D721Med (cell line): ENCODE measurements at places on chromosomes 2 and 18.

DNA sequence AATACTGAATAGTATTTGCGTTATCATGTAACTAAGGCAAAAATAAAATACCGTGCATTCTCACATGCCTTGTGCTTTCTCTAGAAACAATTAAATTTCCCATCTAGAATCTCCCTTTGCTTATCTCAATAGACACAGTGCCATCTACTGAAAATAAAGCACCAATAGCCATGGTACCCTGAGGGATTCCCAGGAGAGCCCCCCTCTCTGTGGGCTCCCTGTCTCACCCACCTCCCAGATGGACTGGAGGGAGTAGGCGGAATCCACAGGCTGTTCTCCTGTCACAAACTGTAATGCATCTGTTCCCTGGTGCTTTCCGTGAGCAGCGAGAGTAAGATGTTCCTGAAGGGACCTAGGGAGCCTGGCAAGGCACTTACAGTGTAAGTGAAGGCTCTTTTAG lies 112.4 kb upstream of the UPP2 start:
- no peak for DNase-seq

DNA sequence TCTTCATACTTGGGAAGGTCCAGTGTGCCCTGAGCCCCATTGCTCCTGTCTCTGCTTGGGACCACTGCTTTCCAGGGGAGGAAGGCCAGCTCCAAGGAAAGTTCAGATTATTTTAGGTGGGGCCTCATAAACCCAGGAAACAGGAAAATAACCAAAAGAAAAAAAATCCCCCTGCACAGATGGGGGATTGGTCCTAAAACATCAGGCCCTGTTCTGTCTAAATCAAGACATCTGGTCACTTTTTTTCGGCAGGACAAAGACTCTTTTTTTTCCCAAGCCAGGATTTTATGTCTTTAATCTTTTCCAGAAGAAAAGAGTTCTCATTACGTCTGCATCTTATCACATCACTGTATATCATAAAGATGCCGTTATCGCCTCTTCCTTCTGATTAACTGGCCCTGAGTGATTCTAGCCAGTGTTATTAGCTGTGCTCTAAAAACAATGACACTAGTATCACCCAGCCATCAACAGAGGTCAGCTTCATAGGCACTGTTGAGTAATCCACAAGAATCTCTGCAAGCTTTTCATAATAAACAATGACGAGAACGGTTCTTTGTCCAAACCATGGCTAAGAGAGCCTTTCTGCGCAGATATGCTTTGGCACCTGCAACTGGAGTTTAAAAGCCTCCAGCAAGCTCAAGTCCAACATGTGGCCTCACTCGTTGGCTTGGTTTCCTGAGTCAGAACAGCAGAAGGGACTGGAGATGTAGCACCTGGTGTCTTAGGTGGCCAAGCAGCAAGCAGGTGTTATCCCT lies 138.2 kb downstream of the VAPA start:
- no peak for DNase-seq

DNA sequence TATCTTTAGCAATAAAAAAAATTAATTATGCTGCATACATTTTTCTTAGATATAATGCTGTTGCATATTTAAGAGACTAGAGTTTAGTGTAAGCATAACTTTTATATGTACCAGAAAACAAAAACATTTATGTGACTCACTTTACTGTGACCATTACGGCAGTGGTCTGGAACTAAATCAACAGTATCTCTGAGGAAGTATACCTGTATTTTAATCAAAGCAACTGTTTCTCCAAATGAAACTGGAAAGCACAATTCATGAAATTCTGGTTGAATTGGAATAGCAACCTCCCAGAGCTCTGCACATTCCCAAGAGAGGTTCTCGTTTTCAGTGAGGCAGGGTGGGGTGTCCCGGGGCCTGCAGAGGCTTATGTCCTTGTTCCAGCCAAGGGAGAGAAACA lies 112.2 kb upstream of the TACR1 start:
- no peak for DNase-seq

DNA sequence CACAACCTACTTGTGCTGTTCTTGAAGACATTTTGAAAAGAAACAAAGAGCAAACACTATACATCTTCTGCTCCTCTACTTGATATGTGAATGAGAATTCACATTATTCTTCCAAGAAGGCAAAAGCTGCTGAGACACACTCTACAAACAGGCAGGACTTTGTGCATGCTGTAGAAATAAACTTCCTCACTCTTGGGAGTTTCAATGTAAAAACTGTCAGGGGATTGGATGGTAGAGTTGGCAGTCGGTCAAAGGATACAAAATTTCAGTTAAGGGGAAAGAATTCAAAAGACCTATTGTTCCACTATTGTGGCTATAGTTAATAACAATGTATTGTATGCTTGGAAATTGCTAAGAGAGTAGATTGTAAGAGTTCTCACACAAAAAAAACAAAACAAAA lies 196.3 kb downstream of the MC4R start:
- no peak for DNase-seq

- no peak for DNase-seq
These were observed 48.1 kb upstream of the CTIF start for GRCh38 chr18:48490641-48491293.

DNA sequence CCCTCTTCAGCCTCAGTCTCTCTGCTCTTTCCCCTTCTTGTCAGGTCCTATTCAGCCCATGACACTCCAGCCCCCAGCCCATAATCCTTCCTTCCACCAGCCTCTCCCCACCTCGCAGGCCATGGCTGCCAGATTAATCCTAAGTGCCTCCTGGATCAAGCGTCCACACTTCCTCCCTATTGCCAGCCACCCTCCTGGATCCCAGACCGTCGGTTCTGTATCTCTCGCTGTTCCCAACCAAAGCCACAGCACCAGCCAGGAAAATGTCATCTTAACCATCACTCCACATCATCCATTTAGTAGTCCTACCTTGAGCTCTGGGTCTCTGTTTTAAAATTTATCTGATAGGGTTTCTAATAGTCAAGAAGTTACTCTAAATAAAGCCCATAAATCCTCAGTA lies 49.5 kb downstream of the NDUFA10 start:
- no peak for DNase-seq

DNA sequence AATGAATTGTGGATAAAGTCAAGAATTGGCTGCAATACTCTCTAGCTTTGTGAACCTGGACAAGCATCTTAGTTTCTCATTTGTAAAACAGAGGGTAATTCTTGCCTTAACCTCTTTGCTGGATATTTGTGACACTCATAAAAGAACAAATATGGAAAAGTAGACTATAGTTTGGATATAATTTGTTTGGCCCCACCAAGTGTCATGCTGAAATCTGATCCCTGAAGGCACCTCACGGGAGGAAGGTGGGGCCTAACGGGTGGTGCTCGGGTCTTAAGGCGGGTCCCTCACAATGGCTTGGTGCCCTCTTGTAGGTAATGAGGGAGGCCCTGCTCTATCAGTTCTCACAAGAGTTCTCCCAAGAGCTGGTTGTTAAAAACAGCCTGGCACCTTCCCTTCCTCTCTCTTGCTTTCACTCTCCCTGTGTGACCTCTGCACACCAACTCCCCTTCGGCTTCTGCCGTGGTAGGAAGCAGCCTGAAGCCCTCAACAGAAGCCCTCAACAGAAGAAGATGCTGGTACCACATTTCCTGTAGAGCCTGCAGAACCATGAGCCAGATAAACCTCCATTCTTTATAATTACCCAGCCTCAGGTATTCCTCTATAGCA lies 37.4 kb downstream of the ARL4C start:
- no peak for DNase-seq

DNA sequence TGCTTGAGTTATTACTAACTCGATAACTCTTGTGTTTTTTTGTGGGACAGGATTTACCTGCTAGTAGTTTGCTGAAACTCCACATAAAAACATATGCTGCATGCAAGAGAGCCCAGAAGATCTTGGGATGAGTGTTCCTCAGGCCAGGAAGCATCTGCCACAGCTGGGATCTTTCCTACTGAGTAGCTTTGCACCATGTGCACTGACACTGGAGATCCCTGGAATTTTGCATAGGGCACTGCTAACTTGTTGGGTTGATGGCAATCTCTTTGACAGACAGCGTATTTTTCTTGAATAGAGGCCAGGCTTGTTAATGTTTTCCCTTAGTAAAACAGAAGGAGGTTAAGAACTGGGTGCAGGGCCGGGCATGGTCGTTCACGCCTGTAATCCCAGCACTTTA lies 808 bp upstream of the SERPINB11 start:
- no peak for DNase-seq

GRCh38 chr18:66119347-66119746 lies 368.5 kb downstream of the CDH7 start:
- no peak for DNase-seq

DNA sequence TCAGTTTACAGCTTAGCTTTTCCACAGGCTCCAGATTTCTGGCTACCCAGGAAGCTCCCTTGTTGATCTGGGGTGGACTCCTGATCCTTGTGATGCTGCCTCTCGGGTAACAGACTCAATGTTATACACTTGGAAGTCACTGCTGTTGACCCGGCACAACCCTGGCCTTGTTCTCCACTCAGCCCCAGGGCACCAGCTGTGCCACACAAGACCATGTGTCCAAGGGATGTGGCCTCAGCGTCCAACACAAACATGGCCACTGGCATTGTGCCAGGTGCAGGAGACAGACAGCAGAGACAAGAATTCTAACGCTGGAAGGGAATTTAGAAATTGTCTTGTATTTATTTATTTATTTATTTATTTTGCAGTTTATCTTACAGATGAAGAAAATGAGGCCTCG lies 39.0 kb upstream of the PPP4R1 start:
- DNase-seq = no peak

GRCh38 chr2:191691016-191691735 lies 13.2 kb downstream of the NABP1 start:
- no peak for DNase-seq

DNA sequence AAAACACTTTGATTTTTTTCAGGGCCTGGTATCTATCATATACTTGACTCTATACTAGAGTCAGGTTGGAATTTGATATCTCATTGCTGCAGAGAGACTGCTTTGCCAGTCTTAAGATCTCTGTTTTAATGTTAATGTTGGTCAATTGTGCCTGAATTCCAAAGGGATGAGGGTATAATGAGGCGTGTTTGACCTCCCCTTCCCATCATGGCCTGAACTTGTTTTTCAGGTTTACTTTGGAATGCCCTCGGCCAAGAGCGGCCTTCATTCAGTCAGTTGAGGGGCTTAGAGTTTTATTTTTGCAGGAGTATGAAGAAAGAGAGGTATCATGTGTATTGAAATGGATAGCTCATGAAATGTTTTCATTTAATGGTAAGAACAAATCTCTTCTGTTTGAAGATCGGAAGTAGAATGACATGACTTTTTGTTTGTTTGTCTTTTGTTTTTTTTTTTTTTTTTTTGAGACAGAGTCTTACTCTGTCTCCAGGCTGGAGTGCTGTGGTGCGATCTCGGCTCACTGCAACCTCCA lies 119.0 kb downstream of the KIAA1328 start:
- no peak for DNase-seq

- no peak for DNase-seq
These were observed 40.0 kb downstream of the ETAA1 start for GRCh38 chr2:67437114-67437513.

- DNase-seq = no peak
These were observed 35.9 kb downstream of the INPP5D start for GRCh38 chr2:233096006-233096405.

- no peak for DNase-seq
These were observed 231.5 kb downstream of the SRBD1 start for GRCh38 chr2:45379399-45380087.

- DNase-seq = no peak
These were observed 199.3 kb downstream of the ZNF407 start for GRCh38 chr18:74796841-74797576.

- DNase-seq = no peak
These were observed 286.5 kb downstream of the CPS1 start for GRCh38 chr2:210842896-210843295.

DNA sequence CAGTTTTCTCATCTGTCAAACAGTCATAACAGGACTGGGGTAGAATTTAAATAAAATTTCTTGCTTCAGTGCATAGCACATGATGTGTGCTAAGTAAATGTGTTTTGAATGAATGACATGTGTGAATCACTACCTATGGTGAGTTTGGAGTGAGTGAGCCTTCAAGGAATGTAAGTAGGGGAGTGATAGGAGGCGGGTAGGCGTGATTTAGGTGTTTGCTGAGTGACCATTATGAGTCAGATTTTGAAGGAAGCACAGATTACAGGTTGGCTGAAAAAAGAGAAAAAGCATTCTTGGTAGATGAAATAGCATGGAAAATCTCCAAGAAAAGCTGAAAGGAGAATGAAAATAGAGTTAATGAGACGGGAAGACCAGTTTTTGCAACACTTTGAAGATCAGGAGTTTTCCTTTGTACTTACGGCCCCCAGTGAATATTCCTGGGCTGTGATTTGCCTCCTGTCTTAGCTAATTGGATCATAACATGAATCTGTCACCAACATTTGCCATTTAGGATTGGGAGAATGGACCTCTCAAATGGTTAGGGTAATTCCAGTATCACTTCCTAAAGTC lies 136.9 kb upstream of the GATA6 start:
- no peak for DNase-seq

DNA sequence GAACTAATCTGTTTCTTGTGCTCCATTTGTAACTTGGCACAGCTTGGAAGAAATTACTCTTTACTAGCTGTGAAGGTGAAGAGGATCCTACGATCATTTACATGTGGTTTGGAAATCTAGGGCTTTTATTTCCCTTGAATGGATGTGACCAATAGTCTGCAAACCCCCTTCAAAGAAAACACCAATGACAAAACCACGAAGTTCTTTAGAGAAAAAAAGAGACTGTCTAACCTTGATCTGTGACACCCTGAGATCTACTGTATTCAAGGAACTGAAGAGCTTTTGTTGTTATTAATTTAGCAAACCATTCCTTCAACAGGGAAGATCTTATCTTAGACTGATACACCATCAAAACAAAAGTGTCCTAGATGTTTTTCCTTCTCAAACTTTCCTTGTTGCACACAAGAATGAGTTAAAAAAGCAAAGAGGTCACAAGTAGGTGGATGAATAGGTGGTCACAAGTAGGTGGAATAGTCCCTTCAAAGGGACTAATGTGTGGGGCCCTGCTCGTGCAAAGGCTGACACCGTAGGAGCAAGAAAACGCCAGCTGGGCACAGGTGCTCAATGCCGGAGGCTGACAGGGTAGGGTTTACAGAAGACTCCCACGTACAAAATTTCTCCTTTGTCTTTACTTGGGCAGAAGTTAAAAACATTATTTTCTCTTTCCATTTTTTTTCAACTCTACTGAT lies 95.6 kb upstream of the ITGB6 start:
- no peak for DNase-seq

- DNase-seq = no peak
These were observed 53.0 kb downstream of the PTRHD1 start for GRCh38 chr2:24740142-24740541.

GRCh38 chr2:241895712-241896641 lies 26.4 kb downstream of the RTP5 start:
- no peak for DNase-seq
